Stimulated activated CD8-positive, alpha-beta memory T cell treated with anti-CD3 and anti-CD28 coated beads, Interleukin-4, amount 100 ng/mL, for 4 hours (primary cell): ENCODE measurements at places on chromosomes 11 and 22.

GRCh38 chr11:128506999-128507611, 80.3 kb downstream of the ETS1 start:
- DNase-seq: no peak

- no peak for DNase-seq
Observed at GRCh38 chr22:23519442-23520157, 60.5 kb downstream of the IGLL1 start.

DNA sequence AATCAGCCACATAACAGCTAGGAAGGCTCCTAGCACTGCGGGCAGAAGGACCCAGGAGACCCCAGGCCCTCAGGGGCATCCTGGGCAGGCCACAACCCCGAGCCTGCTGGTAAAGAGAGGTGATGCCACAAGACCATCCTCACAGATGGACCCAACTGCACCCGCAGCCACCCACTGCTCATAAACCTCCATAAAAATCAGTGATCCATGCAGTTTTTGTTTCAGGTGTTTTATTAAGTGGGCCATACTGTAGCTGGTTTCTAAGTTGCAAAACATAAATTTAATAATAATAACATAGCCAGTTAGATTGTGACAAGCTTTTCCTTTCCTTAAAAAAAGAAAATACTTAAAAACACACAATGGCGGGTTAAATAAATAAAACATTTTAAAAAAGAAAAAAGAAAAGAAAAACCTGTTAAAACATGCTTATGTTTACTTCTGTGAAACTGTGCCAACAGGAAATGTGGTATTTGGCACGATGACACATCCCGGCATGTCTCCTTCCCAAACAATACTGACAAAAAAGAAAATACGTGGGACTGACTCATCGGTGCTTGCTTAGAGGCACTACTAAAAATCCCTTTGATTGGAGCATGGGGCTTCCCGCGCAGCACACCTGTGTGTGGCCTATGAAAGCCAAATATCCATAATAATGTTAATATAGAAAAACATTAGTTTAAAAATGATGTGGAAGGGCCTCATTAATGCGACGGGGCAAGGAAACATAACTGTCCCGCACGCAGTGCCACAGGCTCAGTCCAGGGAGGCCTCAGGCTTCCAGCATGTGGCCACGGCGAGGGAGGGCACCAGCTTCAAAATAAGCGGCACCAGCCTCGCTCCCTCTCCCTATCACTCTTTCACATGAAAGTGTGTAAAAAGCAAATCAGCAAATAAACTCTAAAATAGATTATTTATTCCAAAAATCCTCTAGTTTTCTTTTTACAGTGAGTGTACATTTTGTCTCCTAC, 47.5 kb upstream of the SCUBE2 start:
- DNase-seq: no peak

DNA sequence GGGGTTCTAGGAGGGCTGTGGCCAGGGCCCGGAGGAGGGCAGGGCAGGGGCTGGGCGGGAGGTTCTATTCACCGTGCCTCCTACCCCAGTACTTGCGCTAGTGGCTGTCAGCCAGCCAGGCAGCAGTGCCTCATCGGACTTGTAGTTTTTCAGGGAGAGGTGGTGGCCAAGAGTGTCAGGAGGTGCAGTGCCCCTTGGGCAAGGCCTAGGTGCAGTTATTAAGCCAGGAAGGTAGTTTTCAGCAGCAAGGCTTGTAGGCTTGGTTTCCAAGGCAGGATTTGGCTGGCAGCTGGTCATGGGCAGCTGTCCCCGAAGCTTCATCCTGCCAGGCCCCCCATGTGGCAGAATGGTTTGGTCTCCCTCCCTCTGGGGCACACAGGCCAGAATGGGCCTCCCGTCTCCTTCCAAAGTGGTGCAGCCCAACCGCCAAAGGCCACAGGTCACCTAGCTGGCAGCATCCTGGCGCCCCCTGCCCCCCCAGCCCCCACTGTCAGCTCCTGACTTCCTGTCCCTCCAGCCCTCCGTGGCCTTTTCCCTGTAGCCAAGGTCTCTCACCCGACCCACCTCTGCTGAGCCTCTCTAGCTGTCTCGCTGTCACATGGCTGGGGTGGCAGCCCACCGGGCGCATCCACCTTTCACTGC, 8.5 kb downstream of the CCDC88B start:
- DNase-seq: no peak

DNA sequence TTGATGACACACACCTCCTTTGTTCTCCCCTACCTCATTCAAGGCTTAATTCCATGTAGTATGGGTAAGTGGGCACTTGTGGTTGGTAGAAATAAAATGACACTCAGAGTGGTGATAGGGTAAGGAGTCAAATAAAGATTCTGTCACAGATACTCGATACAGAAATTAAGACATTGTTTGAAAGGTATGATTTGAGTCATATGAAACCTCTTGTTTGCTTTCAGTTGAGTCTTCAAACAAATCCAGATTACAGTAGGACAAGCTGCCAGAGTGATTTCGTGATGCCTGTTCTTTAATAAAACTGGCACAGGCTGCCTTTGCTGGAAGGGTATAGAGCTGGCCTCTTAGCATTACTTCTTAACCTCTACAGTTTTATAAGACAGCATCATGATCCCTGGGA, 182.4 kb downstream of the SPON1 start:
- DNase-seq: no peak

DNA sequence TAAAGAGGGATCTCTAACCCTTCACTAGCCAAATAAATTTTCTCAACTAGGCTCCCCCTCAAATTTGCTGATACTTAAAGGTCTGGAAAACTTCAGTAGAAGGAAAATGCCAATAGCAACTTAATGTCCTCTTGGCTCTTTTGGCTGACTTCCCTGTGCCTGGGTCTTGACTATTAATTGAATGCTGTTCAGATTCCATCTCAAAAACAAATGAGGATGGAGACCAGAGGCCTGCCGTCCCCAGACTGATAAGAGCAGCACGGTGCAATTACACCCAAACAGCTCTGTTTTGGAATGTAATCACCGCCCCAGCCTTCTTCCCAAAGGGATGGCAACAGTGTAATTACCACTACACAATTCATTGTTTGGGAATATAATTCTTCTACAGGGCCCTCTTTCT, 89.3 kb upstream of the CHRM4 start:
- no peak for DNase-seq

GRCh38 chr22:44344407-44344806, 31.7 kb upstream of the SHISAL1 start:
- DNase-seq: no peak

GRCh38 chr22:17242641-17243040, 23.4 kb upstream of the ADA2 start:
- DNase-seq: no peak

- DNase-seq: no peak
Observed at GRCh38 chr22:37487129-37487528, 945 bp upstream of the MFNG start.

GRCh38 chr11:11267312-11267711, 85.7 kb downstream of the CSNK2A3 start:
- no peak for DNase-seq

GRCh38 chr11:74783241-74783871, 34.7 kb downstream of the RNF169 start:
- DNase-seq: no peak

DNA sequence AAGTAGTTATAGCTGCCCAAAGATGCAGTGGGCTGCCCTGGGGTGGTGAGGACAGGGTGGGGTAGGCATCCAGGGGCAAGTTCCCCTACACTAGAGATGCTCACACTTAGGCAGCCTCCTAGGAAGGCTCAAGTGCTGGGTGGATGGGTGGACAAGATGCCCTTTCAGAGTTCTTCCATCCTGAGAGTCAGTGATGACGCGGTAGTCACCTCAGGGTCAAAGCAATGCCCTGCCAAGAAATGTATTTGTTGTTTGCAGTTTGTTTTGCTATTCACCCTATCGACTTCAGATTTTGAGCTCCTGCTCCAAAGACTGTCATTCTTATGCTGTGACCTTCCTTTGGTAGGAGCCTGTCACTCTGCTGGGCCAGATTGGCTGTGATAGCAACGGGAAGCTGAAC, 18.9 kb downstream of the POLA2 start:
- DNase-seq: no peak

DNA sequence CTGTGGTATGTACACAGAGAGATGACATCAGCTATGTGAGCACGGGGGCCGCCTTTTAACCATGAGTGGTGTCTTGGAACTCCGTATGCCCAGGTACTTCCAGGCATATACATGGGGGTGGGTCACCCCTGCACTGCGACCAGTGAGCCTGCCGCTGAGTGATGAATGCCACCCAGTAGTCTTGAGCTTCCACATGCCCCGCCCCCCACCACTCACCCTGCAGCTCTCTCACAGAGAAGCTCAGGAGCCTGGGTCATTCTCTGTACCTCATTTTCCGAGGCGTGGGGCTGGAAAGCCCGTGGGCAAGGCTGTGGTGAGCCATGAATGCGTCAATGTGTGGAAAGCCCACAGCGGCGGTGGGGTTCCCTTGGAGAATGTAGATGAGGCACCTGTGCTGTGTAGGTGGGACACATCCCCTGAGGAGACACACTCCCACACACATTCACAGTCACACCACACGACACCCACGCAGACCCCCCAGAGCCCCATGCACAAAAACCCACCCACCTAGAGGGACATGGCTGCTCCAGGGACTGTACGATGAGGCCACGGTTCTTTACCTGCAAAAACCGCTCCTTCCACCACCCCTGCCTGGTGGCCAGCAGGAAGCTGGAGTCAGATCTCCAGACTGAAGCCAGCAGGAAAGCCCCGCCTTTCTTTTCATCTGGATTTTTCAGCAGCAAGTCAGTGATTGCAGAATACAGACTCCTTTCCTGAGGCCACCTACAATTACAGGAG, 67.6 kb downstream of the PIWIL3 start:
- DNase-seq: no peak

DNA sequence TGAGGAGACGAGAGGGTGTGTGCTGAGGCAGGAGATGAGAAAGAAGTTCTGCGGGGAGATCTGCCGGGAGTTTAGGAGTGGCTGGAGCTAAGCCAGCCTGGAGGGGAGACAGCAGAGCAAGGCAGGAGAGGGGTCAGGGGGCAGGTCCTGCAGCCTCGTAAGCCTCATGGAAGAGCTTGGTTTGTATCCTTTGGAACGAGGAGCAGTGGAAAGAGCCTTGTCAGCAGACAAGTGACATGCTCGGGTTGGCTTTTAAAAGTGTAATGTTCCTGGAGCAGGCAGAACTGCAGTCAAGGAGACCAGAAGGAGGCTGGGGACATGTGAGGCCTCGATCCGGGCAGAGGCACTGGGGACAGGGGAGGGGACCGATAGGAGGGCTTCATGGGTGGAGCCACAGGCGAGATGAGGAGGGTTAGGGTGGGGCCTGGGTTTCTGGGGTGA, 21.4 kb upstream of the TUB start:
- no peak for DNase-seq

DNA sequence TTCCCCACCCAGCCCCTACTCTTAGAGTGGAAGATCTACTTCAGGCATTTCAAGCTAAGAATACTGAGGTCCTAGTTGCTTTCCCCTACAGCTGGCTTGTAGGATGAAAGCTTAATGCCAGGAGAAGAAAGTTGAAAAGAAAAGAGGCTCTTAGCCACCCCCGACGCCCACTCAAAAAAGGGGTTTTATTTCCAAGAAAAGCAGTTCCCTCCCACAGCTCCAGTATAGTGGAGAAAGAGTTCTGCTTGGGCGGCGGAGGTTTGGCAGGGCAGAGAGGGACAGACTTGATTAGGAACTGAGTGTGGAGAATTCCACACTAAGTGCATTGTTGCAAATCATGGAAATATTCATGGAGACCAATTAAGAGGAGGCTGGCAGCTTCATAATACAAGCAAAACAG, 470.9 kb downstream of the ETS1 start:
- no peak for DNase-seq

DNA sequence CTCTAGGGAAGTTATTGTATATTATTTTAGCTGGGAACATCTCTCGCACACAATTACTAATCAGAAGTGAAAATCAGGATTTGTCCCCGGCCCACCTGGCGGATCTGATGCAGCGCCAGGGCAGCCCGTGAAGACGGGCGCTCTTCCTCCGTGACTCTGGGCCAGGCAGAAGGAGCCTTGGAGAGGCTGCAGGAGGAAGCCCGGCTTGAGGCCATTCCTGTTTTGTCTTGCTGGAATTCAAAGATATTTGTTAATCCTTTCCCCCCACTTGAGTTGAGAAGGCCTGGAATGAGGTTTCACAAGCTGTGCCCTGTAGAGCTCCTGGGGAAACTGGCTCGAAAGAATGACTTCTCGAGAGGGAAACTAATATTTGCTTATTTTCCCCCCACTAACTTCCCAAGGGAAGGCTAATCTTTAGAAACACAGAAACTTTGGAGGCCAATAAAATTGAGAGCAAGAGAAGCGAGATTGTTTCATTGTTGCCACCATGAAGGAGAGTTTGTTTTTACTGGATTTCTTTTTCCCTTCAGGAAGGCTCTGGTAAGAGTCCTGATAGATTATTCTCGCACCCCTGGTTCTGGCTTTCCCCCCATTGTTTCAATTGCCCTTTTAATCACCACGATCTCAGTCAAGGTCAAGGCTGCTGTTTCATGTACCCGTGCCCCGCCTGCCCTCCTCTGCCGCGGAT, 92.8 kb upstream of the SEPTIN5 start:
- DNase-seq: no peak

- no peak for DNase-seq
Observed at GRCh38 chr22:35486116-35486631, 54.5 kb upstream of the RASD2 start.
